IPS DF 6.9 (cell line): ENCODE measurements at places on chromosomes 2 and 18.

GRCh38 chr18:63348508-63349136 lies 18.4 kb downstream of the KDSR start:
- DNase-seq, result no peak
- peaks cover 9% of the 10 kb centered on the region; the same call in 1 of the 2 replicates for H3K36me3 ChIP-seq
- H3K27me3 ChIP-seq, result no peaks in the 10 kb centered on the region
- H3K4me3 ChIP-seq, result no peak overlapping the region
- no peak overlapping the region for H3K27ac ChIP-seq
- no peaks in the 10 kb centered on the region for H3K4me1 ChIP-seq

DNA sequence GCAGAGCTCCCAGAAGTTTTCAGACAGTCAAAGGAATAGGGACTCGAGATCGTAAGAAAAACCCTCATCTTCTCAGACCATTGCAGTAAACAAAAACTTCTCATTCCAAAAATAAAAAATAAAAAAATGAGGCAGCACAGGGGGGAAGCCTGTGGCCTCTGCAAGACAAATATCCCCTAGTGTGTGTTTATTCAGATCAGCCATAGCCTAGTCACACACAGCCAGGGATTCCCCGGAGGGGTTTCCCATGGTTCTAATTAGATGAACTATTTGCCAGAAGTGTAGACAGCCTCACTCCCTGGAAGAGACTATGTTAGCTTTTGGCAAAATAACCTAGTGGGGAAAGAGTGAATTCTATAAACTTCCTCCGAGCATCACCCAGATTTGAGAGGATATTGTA lies 122.9 kb upstream of the KLF7 start:
- DNase-seq, result no peak
- no peaks in the 10 kb centered on the region for H3K36me3 ChIP-seq
- H3K27me3 ChIP-seq, result no peaks in the 10 kb centered on the region
- no peak overlapping the region for H3K27ac ChIP-seq
- no peak overlapping the region for H3K4me3 ChIP-seq
- H3K4me1 ChIP-seq, result peaks cover 5% of the 10 kb centered on the region; the same call in 1 of the 2 replicates

- H3K36me3 ChIP-seq, result no peaks in the 10 kb centered on the region
- H3K27me3 ChIP-seq, result no peaks in the 10 kb centered on the region
- no peak overlapping the region for H3K27ac ChIP-seq
These were observed 19.4 kb downstream of the TEX44 start for GRCh38 chr2:231612109-231612455.

DNA sequence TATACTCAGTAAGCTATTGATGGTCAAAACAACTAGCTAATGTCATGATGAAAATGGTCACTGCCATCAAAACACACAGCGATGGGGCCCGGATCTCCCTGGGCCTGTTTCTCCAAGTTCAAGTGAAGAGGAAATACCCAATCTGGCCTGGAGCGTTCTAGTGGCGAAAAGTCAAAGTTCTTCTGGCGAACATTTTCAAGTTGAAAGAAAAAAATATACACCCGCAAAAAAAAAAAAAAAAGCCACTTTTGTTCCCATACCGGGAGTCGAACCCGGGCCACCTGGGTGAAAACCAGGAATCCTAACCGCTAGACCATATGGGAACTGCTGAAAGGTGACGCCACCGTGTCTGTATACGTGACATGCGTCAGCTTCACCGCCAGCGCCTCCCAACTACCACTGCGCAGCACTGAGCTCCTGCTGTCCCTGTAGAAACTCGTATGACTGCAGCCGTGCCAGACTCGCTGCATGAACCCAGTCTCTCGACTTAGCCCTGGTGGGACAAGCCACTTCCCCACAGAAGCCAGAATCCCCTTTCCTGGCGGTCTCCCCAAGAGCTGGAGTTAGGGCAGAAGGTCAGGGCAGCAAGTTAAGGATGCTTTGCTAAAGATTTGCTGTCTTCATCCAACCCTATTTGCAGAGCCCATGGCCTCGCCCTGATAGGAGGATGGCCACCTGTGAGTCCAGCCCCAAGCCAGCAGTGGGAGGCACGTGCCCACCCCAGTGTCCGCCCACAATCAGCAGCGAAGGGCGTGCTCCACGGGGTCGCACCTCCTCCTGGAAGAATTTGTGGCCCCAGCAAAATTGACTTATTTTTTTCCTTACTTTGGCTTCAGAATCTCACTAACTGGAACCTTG lies 5.6 kb upstream of the IMP4 start:
- H3K36me3 ChIP-seq, result peaks cover 5% of the 10 kb centered on the region; the same call in 1 of the 2 replicates
- H3K27me3 ChIP-seq, result no peaks in the 10 kb centered on the region
- H3K4me1 ChIP-seq, result peaks cover 4% of the 10 kb centered on the region; the same call in 1 of the 2 replicates
- DNase-seq, result no peak

GRCh38 chr2:25981596-25982272 lies 563 bp downstream of the KIF3C start:
- no peak overlapping the region for H3K27ac ChIP-seq
- DNase-seq, result no peak
- H3K36me3 ChIP-seq, result peaks cover 6% of the 10 kb centered on the region; the same call in 1 of the 2 replicates
- H3K4me1 ChIP-seq, result peaks cover 5% of the 10 kb centered on the region
- peak overlapping the region; percentile 86; the same call in 1 of the 2 replicates for H3K4me3 ChIP-seq

DNA sequence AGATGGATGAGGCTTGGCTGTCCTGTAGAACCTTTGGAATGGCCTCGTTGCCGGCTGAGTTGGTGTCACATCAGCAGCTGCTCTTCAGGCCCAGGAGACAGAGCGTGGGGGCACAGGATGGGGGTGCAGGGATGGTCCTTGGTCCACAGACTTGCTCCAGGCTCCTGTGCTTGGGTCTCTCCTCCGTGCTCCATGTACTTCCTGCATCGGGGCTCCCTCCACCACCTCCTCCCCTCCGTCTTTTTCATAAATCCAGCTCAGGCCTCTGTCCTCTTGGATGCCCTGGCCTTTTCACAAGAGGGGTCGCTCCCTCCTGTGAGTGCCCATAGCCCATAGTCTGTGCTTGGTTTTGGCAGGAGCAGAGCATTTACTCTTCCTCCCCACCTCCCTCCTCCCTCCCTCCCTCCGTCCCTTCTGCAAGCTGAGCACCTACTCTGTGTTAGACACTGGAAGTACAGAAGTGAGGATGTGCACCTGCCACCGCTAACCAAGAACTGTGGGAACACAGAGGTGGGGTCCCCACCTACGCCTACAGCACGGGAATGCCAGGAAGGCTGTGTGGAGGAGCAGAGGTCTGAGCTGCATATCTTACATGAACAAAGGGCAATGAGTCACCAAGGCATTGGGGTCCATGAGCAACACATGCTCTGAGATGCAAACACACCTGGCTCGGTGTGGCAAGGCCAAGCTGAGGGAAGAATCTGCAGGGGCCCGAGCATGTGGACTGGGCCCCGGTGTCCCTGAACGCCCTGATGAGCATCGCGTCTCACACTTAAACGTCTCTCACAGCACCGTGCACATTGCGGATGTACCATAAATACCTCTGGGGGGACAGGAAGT lies 458.7 kb upstream of the HS6ST1 start:
- H3K36me3 ChIP-seq, result no peaks in the 10 kb centered on the region
- no peaks in the 10 kb centered on the region; the same call in 1 of the 2 replicates for H3K4me1 ChIP-seq
- no peak overlapping the region for H3K27ac ChIP-seq
- no peak overlapping the region for H3K4me3 ChIP-seq

- H3K27ac ChIP-seq, result no peak overlapping the region
- no peak overlapping the region for H3K4me3 ChIP-seq
- H3K4me1 ChIP-seq, result no peaks in the 10 kb centered on the region; the same call in 1 of the 2 replicates
- no peak for DNase-seq
These were observed 140.3 kb upstream of the DLX2 start for GRCh38 chr2:172242961-172243360.

- no peaks in the 10 kb centered on the region for H3K36me3 ChIP-seq
- peaks cover 1% of the 10 kb centered on the region; the same call in 1 of the 2 replicates for H3K4me1 ChIP-seq
- no peaks in the 10 kb centered on the region for H3K27me3 ChIP-seq
- H3K4me3 ChIP-seq, result no peak overlapping the region
- DNase-seq, result peak; percentile 20
These were observed 147.1 kb downstream of the THADA start for GRCh38 chr2:43448822-43449110.

GRCh38 chr2:49306925-49307324 lies 152.6 kb upstream of the FSHR start:
- DNase-seq, result no peak
- no peaks in the 10 kb centered on the region for H3K36me3 ChIP-seq
- no peak overlapping the region for H3K27ac ChIP-seq
- no peak overlapping the region for H3K4me3 ChIP-seq

DNA sequence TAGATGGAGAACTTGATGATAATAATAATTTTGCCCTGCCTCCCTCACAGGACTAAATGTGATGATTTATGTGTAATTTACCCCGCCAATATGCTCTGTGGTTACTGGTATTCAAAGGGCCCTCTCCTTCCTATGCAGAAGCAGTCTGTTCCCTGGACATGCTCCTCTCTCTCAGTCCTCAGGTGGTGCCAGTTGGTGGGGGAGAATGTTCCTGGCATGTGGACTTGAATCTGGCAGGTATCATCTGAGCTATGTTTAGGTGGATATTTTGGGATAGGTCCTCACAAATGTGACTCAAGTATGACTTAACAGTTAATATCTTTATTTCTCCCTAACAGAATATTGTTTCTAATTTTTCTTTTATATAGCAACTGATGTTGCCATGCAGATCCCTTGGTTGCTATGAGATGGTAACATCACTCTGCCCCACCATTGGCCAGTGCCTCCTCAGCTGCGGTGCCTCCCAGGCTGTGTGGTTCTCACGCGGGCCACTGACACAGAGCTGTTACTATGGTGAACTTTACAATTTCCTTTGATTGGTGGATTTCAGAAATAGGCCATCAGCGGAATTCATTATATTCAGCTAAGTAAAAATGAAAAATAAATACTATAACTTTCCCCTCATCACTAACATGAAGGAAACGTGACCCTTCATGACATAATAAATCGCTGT lies 106.7 kb upstream of the PELI1 start:
- no peaks in the 10 kb centered on the region for H3K36me3 ChIP-seq
- H3K4me3 ChIP-seq, result no peak overlapping the region; the same call in 1 of the 2 replicates
- H3K27ac ChIP-seq, result no peak overlapping the region
- no peaks in the 10 kb centered on the region for H3K27me3 ChIP-seq
- no peak for DNase-seq

DNA sequence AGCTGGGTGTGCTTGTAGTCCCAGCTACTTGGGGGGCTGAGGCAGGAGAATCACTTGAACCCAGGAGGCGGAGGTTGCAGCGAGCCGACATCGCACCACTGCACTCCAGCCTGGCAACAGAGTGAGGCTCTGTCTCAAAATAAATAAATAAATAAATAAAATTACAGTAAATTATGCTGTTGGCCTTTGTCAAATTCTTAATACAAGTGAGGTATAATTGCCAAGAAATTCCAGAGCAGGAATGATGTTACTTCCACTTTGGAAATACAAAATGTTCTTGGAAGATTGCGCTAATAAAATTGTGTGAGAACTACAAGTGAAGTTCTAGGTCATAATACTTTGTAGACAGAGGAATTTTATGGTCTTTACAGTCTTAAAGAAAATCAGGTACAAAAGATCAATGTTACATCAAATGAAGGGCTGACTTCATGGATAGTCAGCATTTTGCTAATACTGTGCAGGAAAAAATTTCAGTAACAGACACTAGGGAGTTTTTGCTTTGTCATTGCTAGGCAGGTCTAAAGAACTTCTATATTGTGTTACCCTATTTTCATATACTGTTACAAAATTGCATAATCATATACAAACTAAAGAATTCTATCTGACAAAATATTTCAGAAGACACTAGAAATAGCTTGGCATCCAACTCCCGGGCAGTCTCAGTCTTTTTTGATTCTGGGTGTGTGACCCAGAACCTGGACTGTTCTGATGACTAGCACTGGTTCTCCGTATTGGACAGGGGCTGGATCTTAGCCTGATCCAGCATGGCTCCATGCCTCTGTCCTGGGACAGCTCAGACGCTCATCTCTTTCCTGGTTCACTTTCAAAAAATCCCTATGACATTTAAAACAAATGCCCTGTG lies 76.0 kb upstream of the STK17B start:
- DNase-seq, result no peak
- H3K27ac ChIP-seq, result no peak overlapping the region
- H3K27me3 ChIP-seq, result no peaks in the 10 kb centered on the region

DNA sequence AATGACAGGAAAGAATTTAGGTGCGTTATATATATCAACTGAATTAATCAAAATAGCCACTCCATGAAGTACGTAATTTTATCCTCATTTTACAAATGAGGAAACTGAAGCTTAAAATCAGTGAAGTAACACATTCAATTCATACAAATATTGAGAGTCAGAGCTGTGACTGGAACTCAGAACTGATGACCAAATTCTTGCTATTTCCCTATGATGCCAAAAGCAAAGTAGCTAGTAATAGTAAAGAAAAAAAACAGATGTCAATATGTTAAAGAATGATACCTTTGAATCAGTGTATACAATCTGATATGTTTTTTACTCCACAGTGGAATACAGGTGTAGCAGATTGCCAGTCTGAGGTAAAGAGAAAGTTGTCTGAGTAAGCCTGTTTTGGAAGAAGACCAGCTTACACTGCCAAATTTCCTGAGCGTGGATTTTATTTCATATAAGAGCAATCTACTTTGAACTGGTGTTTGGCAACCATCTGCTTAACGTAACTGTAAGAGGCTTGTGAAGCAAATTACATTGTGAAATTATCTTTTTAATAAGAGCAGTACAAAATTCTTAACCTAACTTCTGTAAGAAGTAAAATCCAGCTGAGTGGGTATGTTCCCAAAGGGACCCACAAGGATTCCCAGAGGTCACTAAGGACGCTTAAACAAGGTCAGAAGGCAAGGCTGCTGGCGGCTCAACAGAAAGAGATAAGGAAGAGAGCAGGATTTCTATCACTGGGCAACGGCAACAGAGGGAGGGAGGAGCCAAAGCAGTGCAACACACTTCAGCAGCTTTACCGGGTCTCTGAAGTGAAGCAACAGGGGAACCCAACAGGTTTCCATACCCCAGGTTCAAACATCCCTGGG lies 85.6 kb downstream of the IKZF2 start:
- H3K27ac ChIP-seq, result no peak overlapping the region
- DNase-seq, result no peak
- H3K36me3 ChIP-seq, result no peaks in the 10 kb centered on the region
- H3K27me3 ChIP-seq, result no peaks in the 10 kb centered on the region
- no peaks in the 10 kb centered on the region; the same call in 1 of the 2 replicates for H3K4me1 ChIP-seq

GRCh38 chr18:70175216-70175615 lies 30.3 kb downstream of the RTTN start:
- no peaks in the 10 kb centered on the region for H3K36me3 ChIP-seq
- no peaks in the 10 kb centered on the region for H3K4me1 ChIP-seq
- no peak overlapping the region for H3K27ac ChIP-seq
- no peak overlapping the region for H3K4me3 ChIP-seq
- DNase-seq, result no peak
- no peaks in the 10 kb centered on the region for H3K27me3 ChIP-seq

DNA sequence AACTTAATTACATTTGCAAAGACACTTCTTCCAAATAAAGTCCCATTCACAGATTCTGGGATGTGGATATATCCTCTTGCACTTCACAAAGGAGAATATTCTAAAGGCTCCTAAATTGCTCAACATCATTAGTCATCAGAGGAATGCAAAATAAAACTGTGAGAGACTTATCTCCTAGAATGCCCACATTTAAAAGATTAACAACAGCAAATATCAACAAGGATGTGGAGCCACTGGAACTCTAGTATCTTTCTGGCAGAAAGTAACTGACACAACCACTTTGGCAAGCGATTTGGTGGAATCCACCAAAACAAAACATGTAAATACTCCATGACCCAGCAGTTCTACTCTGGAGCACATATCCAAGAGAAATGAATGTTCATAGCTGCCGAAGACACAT lies 4.6 kb downstream of the NEU2 start:
- no peak overlapping the region for H3K27ac ChIP-seq
- H3K4me1 ChIP-seq, result no peaks in the 10 kb centered on the region
- no peak for DNase-seq
- no peaks in the 10 kb centered on the region for H3K27me3 ChIP-seq

- no peaks in the 10 kb centered on the region for H3K36me3 ChIP-seq
- no peak overlapping the region for H3K4me3 ChIP-seq
- H3K27ac ChIP-seq, result no peak overlapping the region
- no peak for DNase-seq
These were observed 272.3 kb upstream of the PKDCC start for GRCh38 chr2:41775366-41776025.
